HFFc6 (cell line): ENCODE measurements at places on chromosomes 12 and 14. TPM values are rescaled to one million over a fixed set of nuclear protein-coding genes. Genes with fewer than 3 reads are reported as not detected.

KLRC2 gene
- total RNA-seq = not detected in 3 replicates

GRCh38 chr12:75658901-75659823 is 147.8 kb upstream of the KRR1 start:
- DNase-seq = peak; percentile 81
- H3K36me3 ChIP-seq = peaks cover 10% of the 10 kb centered on the region; the same call in 1 of the 2 replicates
- H3K4me1 ChIP-seq = peaks cover 29% of the 10 kb centered on the region; the same call in 1 of the 2 replicates
- no peaks in the 10 kb centered on the region for H3K27me3 ChIP-seq

DNA sequence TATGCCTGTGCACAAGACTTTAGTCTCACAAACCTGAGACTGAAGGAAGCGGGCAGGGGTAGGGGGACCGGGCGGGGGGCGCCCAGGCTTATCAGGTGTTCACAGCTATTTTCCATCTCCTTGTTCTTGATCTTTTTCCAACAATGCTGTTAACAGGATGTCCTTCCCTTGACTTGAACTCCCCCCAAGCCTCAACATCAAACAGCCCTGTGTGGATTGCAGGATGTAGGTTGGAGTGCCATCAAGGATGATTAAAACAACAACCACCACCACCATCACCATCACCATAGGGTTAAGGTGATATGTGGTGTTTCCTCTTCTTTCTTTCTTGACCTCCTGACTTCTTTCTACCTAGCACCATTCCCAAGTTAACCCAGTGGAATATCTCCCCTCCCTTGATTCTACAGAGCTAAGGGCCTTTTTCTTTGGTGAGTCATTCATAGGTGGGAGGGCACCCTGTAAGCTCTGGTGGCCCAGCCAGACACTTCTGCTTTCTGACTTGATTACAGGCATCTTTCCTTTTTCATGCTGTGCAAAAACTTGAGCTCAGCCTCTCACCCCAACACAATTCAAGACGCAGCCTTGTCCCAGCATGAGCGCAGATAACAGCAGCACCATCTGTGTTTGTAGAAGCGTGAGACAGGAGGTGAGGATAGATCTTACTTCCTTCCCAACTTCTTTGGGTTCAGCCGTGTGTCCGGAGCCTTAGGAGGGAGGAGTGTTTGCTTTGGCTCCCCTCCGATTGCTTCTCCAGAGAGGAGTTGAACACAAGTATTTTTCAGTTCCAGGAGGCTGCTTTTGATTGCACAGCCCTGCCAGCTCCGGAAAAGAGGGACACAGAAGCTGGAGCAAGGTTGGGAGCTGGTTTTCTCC is 26.8 kb downstream of the FLVCR2 start:
- H3K4me3 ChIP-seq = no peak overlapping the region
- H3K36me3 ChIP-seq = peaks cover 22% of the 10 kb centered on the region
- DNase-seq = no peak

DNA sequence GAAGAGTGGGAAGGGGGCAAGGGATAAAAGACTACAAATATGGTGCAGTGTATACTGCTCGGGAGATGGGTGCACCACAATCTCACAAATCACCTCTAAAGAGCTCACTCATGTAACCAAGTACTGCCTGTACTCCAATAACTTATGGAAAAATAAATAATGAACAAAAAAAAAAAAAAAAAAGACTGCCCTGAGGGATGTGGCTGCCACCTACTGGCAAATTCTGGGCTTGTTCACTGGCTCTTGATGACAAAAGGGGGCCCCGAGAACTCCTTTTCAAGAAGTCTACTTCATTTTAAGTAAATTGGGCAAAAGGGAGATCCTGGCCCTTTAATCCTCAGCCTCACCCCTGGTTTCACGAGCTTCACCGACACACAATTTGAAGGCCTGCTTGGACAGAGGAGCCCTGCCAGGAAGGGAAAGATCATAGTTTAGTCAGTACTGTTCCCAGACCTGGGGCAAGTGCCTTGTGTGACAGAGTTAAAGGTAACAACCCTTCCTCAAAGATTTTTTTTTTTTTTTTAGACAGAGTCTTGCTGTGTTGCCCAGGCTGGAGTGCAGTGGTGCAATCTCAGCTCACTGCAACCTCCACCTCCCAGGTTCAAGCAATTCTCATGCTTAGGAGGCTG is 26.1 kb upstream of the STAC3 start:
- no peak overlapping the region for H3K4me3 ChIP-seq
- peak; percentile 47 for DNase-seq
- H3K36me3 ChIP-seq = peaks cover 22% of the 10 kb centered on the region
- H3K27ac ChIP-seq = no peak overlapping the region; the same call in 1 of the 2 replicates
- H3K27me3 ChIP-seq = no peaks in the 10 kb centered on the region; the same call in none of the 2 replicates

KRT79 gene
- total RNA-seq = not detected in 3 replicates
